ENCODE measurements at places on chromosomes 2 and 18.

- DNase-seq: no peak
Measured at GRCh38 chr2:166614029-166614428, 120.0 kb upstream of the SCN7A start.

DNA sequence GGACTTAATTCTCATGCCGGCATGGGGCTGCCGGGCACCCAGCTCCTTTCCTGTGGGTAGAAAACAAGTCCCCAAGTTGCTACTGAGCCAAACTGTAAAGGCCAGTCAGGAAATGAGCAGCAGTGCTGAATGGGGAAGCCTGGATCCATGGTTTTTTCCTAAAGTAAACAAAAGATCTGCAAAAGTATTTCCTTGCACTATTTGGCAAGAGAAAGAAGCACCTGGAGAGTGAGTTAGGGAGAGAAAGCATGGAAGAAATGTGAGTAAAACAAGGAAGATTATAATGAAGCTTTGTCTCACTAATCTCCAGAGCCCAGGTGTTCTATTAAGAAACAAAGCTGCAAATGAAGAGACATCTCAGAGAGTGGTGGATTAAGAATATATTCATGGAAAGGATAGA lies 117.6 kb downstream of the METTL8 start:
- no peak for DNase-seq

DNA sequence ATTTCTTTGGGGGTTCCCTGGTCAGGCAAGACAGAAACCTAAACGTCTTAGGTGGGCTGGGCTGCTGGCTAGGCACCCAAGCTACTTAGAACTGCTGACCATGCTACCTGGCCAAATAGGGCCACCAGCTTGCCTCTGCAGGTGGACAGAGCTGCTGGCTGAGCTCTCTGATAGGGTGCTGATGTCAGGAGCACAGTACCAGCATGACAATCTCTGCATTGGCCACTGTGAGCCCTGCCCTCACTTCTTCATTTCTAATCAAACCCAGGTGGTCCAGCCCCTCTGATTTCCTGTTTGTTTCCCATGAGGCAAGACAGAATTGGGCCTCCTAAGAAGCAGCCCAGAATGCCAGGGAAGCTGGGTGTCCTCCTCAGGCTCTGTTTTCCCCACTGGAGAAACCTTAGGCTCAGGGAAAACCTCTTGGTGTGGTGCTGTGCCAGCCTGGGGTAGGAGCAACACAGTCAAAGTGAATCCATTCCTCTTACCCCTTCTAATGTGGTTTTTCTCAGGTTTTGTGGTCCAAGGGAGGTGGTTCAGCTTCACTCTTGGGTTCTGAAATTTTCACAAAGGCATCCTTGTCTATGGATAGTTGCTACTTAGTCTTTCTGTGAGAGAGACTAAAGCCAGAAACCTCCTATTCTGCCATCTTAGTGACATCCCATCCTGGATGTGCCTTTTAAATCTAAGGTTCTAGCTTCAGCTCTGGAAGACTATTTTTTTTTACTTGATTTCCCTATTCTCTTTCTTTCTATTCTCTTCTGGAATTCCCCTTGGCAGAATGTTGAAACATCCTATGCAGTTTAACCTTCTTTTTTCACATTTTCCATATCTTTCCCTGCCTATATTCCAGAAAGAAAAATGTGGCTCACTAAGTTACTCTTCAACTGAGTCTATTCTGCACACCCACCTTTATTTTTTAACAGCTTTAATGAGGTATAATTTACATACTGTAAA lies 15.2 kb downstream of the SP100 start:
- DNase-seq: no peak

DNA sequence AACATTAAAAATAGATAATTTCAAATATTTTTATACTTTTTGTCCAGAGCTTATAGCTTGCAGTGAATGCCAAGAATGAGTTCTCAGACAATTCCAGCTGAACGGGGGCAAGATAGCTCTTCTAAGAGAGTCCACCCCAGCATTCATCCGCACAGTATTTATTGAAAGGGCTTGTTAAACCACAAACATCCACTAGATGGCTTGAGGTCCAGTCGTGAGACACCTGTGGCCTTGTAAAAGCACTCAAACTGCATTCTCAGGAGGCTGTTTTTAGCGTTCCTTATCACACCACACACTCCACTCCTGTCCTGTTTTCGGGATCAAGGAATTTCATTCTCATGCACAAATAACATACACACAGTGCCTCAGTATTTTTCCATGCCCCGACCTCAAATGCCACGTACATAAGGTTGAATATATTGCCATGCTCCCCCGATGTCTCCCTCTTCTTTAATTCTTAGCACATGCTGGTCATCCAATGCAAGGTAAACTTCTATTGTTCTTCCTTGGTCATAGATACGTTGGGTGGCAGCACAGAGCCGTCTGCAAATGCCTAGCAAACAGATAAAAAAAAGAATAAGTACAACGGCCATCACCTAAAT lies 47.4 kb downstream of the DNAJC10 start:
- no peak for DNase-seq

GRCh38 chr2:43745457-43745856 lies 28.4 kb upstream of the DYNC2LI1 start:
- DNase-seq: no peak

DNA sequence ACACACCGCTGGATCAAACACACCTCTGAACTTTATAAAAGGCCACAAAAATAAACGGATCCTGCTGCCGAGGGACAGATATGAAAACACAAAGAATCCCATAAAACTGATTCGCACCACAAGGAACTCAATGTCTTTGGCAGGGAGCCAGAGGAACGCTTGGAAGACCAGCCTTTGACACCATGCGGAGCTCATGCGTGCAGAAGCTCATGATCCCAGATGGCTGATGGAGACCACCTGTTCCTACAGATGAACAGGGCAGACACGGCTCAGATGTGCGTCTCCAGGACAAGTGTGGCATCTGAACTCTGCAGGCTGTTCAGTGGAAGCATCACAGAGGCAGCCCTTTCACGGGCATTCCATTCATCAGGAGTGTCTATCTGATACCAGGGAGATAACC lies 24.9 kb downstream of the COPS9 start:
- DNase-seq: no peak

DNA sequence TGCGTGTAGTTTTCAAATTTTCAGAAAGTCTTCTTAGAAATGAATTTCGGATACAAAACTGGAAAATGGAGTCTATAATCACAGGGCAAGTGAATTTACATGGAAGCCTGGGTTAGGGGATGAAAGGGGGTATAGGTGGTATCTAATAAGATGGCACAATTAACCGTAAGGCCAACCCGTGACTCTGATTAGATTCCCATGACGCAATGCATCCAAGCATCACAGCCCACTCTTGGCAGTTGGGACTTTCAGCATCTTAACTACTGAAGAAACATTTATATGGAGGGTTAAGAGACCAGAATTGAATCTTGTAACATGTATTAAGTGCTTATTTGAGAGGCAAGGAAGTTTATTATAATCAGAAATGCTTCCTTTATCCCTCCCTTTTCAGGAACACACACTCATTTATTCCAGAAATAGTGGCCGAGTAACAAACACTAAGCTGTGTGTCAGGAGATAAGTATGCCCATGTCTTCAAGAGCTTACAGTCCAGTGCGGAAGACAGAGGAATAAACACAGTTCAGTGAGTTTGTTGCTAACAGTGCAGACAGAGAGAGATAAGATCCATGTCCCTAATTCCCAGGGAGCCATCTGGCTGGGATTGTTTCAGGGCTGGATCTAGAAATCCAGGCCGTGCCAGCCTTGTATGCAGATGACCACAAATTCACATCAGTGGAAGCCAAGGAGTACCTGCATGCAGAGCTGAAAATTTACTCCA lies 151.2 kb downstream of the ANTXR1 start:
- DNase-seq: no peak

DNA sequence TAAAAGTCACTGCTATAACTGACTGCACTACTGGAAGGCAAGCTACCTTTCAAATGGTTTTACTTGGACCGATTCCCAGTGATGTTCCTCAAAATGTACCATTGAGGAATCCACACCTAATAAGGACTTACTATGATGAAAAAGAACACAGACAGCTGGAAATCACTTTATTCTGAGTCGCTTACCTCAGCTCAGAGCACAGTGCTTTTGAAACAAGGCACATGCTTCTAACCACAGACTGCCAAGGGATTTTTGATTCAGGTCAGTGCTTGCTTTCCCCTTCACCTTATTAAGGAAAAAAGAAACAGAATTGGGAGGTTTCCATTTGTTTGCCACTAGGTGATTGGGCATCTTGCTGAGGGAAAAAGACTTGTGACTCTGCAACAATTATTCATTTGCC lies 707.5 kb upstream of the FSHR start:
- no peak for DNase-seq

GRCh38 chr18:79516441-79516931 lies 120.8 kb downstream of the NFATC1 start:
- DNase-seq: peak; percentile 29

GRCh38 chr2:48169141-48169592 lies 262.9 kb upstream of the FBXO11 start:
- DNase-seq: no peak

DNA sequence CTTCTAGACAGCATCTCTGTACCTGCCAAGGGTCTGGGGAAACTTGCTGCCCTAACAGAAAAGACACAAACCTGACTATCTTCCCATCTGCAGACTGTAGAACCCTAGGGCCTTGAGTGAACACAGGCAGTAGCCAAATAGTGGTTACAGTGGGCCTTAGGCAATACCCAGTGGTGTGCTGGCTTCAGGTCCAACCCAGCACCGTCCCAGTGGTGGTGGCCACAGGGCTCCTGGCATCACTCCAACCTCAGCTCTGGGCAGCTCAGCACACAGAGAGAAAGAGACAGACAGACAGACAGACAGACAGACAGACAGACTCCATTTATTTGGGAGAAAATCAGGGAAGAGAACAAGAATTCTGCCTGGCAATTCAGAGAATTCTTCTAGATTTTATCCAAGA lies 29.3 kb upstream of the UPP2 start:
- no peak for DNase-seq

GRCh38 chr2:21820271-21820670 lies 696.5 kb downstream of the TDRD15 start:
- DNase-seq: no peak

DNA sequence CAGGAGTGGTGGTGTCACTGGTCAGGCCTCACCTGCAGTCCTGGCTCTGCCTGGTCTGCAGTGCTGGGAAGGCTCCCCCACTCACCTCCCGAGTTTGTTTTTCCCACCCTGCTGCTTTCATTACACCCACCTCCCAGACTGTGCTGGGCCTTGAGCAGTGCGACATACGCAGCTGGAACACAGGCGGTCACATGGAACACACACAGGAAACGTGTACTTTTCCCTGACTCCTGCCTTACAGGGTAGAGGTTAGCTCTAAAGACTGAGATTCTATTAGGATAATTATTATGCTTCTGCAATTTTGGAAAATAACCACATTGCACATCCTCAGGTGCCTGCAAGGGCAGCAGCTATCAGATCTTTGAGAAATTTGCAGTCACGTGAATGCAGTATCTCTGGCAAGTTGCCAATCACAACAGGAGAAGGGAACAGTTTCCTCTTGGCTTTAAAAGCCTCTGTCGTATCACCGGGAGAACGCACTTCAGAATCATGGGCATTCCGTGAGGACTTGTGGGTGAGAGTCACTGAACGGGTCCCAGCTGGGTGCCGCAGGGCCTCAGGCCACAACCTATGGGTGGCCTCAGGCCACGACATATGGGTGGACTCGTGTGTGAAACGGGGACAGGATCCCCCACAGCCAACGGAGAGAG lies 136.5 kb downstream of the ZNF236 start:
- DNase-seq: no peak

DNA sequence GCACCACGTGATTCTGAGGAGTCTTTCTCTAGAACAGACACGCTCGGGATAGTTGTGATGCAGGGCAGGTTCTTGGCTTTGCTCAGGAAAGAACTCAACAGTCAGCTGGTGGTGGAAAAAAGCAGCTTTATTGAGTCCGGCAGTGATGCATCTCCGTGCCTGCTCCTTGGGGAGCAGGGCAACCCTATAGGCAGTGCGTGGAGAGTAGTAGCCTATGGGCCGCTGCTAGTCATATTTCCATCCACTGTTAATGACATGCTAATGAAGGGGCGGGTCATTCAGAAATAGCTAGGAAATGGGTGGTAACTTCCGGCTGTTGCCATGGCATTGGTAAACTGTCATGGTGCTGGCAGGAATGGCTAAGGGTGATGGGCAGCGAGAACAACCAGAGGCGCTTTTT lies 11.6 kb upstream of the ACKR3 start:
- no peak for DNase-seq

DNA sequence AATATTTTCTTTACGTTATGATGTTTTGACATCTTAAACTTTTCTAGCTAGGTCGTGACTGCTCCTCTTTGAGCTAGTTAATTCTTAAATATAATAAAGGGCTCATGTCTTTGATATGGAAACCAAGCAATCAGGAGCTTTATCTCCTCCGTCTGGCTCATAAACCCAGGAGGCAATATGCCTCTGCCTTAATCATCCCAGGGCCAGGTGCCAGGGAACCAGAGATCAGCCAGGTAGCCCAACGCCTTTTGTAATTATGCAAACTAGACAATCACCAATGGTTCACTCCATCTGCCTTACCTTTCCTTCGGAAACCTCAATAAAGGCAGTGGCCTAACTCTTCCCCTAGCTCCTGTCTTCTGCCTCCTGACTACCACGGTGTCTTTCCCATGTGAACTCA lies 213.7 kb downstream of the KCNJ3 start:
- no peak for DNase-seq

GRCh38 chr2:179251870-179252269 lies 12.8 kb downstream of the SESTD1 start:
- no peak for DNase-seq

DNA sequence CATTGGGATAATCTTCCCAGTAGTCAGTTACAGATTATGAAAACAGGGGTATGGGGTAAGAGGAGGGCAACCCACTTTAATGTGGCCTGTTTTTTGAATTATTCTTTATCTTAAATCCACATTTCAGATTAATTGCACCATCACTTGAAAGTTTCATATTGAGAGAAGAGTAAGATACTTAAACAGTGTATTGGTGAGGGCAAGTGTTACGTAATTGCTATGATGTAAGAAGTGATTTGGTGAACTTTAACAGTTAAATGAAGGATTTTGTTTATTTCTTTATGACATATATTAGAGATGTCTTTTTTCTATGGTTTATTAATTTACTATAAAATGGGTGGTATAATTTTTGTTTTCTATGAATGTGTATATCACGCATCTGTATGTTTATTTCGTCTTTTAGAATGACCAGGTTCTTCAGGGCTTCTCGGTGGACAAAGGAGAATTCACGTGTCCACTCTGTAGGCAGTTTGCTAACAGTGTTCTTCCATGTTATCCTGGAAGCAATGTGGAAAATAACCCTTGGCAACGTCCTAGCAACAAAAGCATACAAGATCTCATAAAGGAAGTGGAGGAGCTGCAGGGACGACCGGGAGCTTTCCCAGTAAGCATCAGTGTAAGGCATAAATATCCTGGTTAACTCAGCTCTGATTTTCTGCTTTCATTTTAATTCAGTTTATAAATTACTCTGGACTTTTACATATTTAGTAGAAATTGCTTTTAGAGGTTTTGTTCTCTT lies 171.2 kb upstream of the MYO3B start:
- no peak for DNase-seq

GRCh38 chr2:158795195-158795924 lies at the start of gene DAPL1:
DAPL1 (plus strand) TSS chr2:158795317; CDS start chr2:158795373, 56 bp downstream.
- DNase-seq: no peak

DNA sequence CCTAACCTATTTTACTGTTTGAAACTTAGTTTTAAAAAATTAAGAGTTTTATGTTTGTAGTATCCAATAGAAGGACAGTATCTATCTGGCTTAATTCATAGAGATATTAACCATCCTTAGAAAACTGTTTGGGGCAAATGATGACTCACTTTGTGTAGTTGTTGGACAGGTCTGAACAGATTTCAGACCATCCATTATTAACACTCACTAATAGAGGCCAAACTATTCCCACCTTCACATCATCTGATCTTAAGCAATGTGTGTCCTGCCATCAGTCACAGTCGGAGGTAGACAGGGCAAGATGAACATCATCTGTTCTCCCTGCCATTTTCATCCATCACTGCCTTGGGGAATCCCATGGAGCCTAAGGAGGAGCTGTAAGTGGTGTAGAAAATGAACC lies 164.6 kb upstream of the DCC start:
- no peak for DNase-seq
